Small intestine (tissue), 16 donors: ENCODE measurements at places on chromosomes 2 and 18. TPM values are rescaled to one million over a fixed set of nuclear protein-coding genes. Genes with fewer than 3 reads are reported as not detected.

- peaks cover 17% of the 10 kb centered on the region for H3K27me3 ChIP-seq
- no peak for DNase-seq
- peaks cover 19% of the 10 kb centered on the region for H3K4me1 ChIP-seq
- no peaks in the 10 kb centered on the region for H3K36me3 ChIP-seq
- H3K4me3 ChIP-seq: no peak overlapping the region
Observed at GRCh38 chr2:64863097-64863820, 125.9 kb upstream of the SLC1A4 start.

DNA sequence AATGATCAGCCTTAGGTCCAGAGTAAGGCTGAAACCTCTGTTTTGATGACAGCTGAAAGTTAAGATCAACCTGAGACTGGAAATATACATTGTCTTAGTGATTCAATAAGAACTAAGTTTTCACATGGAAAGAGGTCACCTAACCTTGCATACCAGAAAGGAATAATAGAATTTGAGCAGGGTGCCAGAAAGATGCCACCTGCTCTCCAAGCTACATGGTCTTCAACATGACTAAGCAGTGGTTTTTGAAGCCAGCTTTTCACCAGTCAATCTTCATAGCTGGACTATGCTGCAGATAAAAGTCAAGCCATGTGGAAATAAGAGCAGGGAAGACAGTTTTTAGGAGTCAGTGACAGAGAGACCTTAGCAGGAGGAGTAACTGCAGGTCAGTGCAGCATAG, 589.4 kb upstream of the SYT4 start:
- H3K36me3 ChIP-seq: no peaks in the 10 kb centered on the region
- H3K4me1 ChIP-seq: no peaks in the 10 kb centered on the region
- no peak overlapping the region for H3K4me3 ChIP-seq

DNA sequence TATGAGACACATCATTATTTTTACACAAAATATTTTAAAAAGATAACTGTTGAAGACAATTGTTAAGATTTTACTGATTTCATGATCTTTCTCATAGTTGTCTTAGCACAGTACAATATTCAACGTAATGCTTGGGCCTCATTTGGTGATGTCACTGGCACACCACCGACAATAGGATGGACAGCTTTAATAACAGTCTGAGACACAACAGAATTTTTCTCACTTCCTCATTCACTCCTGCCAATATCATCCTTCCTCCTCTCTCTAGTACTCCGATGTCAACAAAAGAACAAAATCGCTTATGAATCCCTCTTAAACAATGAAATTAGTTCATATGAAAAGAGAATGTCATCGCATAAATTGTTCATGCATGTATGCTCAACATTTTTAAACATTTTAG, 461.9 kb upstream of the CDH7 start:
- no peak overlapping the region for H3K27ac ChIP-seq
- H3K4me3 ChIP-seq: no peak overlapping the region
- no peaks in the 10 kb centered on the region for H3K4me1 ChIP-seq
- H3K27me3 ChIP-seq: no peaks in the 10 kb centered on the region
- DNase-seq: no peak

DNA sequence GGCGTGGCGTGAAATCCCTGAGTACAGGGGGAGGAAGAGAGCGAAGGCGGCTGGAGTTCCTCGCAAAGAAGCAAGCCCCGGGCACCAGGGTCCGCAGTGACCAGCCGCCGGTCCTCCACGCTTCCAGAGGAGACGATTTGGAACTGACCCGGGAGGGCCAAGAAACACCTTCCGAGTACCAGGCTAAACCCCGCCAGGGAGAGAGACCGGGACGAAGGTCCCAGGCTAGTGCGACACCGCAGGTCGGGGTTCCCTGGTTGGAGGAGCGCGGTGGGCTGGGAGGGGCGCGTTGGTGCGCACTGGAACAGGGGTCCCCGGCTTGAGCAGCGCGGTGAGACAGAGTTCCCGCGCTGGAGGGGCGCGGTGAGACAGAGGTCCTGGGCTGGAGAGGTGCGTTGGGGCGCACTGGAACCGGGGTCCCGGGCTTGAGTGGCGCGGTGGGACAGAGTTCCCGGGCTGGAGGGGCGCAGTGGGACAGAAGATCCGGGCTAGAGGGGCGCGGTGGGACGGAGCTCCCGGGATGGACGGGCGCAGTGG, 901 bp downstream of the WDFY1 start:
- peaks cover 13% of the 10 kb centered on the region for H3K4me1 ChIP-seq
- no peaks in the 10 kb centered on the region for H3K27me3 ChIP-seq
- H3K27ac ChIP-seq: peak overlapping the region; percentile 88
- H3K4me3 ChIP-seq: peak overlapping the region; percentile 92
- no peaks in the 10 kb centered on the region for H3K36me3 ChIP-seq

- no peak for DNase-seq
- H3K4me1 ChIP-seq: no peaks in the 10 kb centered on the region
- H3K27me3 ChIP-seq: no peaks in the 10 kb centered on the region
- no peak overlapping the region for H3K4me3 ChIP-seq
- no peaks in the 10 kb centered on the region for H3K36me3 ChIP-seq
- H3K27ac ChIP-seq: no peak overlapping the region
Observed at GRCh38 chr2:140348826-140349225, 1568.6 kb upstream of the NXPH2 start.

- H3K27me3 ChIP-seq: no peaks in the 10 kb centered on the region
- peaks cover 3% of the 10 kb centered on the region for H3K4me1 ChIP-seq
- no peak for DNase-seq
- H3K27ac ChIP-seq: no peak overlapping the region
- H3K36me3 ChIP-seq: no peaks in the 10 kb centered on the region
- no peak overlapping the region for H3K4me3 ChIP-seq
Observed at GRCh38 chr2:46806526-46806925, 109.1 kb downstream of the MCFD2 start.

DNA sequence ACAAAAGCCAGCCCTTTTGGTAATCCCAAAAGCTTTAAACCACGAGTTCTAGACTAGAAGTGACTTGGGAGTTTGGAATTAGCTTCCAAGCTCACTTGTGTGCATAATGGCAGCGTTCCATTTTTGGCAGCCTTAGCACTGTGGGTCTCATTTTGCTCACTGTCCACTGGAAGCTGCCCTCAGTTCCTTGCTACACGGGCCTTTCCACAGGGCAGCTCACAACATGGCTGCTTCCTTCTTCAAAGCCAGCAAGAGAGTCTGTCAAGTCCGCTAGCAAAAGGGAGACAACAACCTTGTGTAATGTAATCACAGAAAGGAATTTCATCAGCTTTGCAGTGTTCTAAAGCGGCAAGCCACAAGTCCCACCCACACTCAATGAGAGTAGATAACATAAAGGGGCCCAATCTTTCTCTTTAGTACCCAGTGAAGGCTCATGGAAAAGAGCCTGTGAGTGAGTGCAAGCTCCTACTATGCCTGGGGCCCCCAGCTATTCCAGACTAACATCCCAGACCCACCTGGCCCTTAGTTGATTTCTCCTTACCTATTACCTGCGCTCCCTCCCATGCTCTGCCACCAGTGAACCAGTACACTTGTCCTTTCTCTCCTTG, 239.7 kb upstream of the FBXO11 start:
- DNase-seq: no peak
- no peaks in the 10 kb centered on the region for H3K27me3 ChIP-seq
- no peak overlapping the region for H3K4me3 ChIP-seq
- H3K27ac ChIP-seq: peak overlapping the region; percentile 10
- no peaks in the 10 kb centered on the region for H3K4me1 ChIP-seq
- H3K36me3 ChIP-seq: no peaks in the 10 kb centered on the region

DNA sequence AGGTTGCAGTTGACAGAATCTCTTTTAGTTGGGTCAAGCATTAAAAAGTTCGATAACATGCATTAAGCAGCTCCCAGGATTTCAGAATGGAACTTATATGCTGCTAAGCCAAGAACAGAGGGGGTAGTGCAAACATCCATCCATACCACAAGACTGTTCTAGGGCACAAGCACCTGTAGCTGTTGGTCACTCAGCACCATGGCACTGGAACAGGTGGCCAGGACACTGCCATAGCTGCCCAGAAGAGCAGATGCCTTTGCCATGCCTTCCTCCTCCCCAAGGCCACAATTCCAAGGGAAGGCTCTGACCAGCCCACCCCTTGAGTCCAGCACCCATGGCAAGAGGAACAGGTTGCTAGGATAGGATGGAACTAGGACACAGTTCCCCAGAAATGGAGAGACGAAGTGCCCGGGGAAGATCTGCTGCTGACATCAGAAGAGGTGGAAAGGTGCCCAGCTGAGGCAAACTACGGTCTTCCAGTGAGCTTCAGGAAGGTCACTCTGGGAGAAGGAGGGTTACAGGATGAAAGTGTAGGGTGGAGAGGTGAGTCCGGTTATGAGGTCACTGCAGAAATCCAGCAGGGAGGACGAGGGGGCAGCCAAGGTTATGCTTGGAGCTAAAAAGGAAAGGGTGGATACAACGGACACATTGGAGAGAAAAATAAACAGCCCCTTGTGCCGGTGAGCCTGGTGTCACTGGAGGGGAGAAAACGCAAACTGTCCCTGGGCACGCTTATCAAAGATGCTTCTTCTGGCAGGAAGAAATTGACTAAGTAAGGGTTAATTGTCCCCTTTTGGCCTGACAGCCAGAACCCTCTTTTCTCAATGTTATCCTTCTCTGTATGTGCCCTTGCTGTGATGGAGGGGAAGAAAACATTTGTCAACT, 41.9 kb downstream of the C1QL2 start:
- no peak overlapping the region for H3K4me3 ChIP-seq
- H3K27me3 ChIP-seq: no peaks in the 10 kb centered on the region
- no peak overlapping the region for H3K27ac ChIP-seq
- no peaks in the 10 kb centered on the region for H3K4me1 ChIP-seq
- no peak for DNase-seq

- DNase-seq: no peak
- peaks cover 2% of the 10 kb centered on the region for H3K4me1 ChIP-seq
- no peaks in the 10 kb centered on the region for H3K36me3 ChIP-seq
- H3K27ac ChIP-seq: no peak overlapping the region
Observed at GRCh38 chr2:62334440-62335058, 138.6 kb downstream of the B3GNT2 start.

- peaks cover 31% of the 10 kb centered on the region for H3K4me1 ChIP-seq
- H3K36me3 ChIP-seq: no peaks in the 10 kb centered on the region
- H3K27ac ChIP-seq: no peak overlapping the region
Observed at GRCh38 chr2:19360266-19360965, 2.0 kb upstream of the OSR1 start.

DNA sequence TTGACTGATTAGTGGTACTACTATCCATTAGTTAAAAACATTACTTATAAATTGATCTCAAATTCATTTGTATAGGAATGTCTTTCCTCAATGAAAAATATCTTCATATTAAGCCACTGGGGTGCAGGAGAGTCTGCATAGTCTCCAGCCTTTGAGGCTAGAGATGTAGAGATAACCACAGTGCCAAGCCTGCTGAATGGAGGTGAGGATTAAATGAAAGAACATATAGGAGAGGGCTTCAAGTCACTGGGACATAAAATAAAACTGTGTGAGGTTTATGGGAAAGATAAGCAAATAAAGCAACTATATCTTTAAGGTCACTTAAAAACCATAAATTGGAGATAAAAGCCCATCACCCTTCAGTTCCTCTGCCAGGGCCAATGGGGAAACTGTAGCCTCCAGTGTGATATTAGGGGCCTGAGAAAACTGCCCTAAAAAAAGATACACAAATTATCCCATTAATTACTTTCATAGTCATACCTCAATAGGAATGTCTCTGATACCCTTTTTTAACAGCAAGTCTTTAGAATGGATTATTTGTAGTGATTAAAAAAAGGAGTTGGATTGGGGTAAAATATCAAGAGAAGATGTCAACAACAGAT, 27.6 kb downstream of the GALNT3 start:
- no peak overlapping the region for H3K4me3 ChIP-seq
- H3K27ac ChIP-seq: no peak overlapping the region
- peak; percentile 21 for DNase-seq
- no peaks in the 10 kb centered on the region for H3K4me1 ChIP-seq
- H3K27me3 ChIP-seq: no peaks in the 10 kb centered on the region
- H3K36me3 ChIP-seq: no peaks in the 10 kb centered on the region

- no peaks in the 10 kb centered on the region for H3K36me3 ChIP-seq
- no peaks in the 10 kb centered on the region for H3K4me1 ChIP-seq
- no peak for DNase-seq
- no peak overlapping the region for H3K27ac ChIP-seq
- no peak overlapping the region for H3K4me3 ChIP-seq
- H3K27me3 ChIP-seq: no peaks in the 10 kb centered on the region
Observed at GRCh38 chr2:210964141-210964764, 407.9 kb downstream of the CPS1 start.

MREG gene
- 8.7 TPM for polyA plus RNA-seq

RNF125 gene
- 11.6 TPM for polyA plus RNA-seq

ACVR1C gene
- 1.4 TPM for polyA plus RNA-seq

CAPN13 gene
- 12.4 TPM for polyA plus RNA-seq

ZNF804A gene
- 0.57 TPM for polyA plus RNA-seq

RFX8 gene
- polyA plus RNA-seq: 0.35 TPM

PKDCC gene
- 7.8 TPM for polyA plus RNA-seq
